Adrenal gland (tissue), 19 donors: ENCODE measurements at places on chromosomes 11 and 22.

- DNase-seq: no peak
These were observed 1428.0 kb upstream of the TENM4 start for GRCh38 chr11:80868831-80869230.

DNA sequence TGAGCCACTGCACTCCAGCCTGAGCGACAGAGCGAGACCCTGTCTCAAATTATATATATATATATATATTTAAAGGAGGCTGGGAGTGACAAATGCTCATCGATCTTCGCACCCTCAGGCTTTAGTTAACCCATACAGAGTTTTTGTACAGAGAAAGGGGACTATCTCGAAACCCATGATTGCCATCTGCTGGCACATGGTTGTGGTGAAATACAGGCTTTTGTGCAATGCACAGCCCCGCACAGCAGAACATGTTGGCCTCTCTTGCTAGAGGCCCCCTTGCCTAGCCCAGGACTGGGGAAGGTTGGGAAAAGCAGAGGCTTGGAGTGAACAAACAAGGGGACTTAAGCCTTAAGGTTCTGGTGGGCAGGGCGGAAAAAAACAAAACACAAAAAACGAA is 3.6 kb downstream of the MYBPC3 start:
- no peak for DNase-seq

DNA sequence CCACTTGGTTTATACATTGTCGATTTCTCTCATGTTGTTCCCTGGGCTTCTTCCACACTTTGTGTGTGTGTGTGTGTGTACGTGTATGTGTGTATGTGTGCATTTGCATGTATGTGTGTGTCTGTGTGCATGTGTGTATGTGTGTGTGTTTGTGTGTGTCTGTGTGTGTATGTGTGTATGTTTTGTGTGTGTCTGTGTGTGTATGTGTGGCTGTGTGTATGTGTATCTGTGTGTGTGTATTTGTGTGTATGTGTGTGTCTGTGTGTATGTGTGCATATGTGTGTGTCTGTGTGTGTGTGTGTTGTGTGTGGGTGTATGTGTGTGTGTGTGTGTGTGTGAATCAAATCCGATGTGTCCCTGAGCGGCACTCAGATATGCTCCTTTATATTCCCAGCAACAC is 4.5 kb upstream of the SCGB1D2 start:
- DNase-seq: no peak

DNA sequence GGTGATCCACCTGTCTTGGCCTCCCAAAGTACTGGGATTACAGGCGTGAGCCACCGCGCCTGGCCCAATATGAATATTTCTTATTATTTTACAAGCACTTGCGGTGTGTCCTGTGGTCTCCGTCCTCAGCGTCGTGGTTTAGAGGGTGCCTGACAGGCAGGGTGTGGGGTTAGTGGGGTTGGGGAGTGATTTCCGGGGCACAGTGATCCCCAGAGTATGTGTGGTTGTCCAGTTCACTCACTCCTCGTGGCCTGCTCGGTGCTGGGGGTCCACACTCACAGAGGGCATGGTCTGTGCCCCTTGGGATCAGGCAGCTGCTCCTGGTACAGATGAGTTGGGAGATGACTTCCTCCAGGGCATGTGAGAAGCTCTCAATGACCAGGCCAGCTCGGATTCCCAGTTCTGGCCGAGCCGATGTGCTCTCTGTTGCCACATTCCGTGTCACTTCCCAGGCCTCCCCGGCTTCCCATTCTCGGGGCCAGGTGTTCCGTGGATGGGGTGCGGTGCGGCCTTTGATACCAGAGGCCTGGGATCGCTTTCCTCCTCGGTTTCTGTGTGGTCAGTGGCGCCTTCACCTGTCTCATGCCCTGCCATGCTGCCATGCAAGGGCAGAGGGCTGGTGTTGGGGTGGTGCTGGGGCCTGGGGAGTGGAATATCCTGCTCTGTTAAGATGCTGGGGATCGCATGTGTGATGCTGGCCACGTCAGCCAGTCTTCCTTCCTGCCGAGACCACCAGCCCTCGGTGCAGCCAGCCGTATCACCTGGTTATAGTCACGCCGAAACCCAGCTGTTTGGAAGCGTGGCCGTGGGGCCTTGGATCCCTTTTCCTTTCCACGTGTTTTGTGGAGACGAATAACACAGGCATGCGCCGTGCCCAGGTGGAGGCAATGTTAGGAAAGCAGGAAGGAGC is 39.6 kb downstream of the PARVB start:
- DNase-seq: no peak

- DNase-seq: no peak
These were observed 1.5 kb downstream of the SLC2A11 start for GRCh38 chr22:23859201-23859600.

DNA sequence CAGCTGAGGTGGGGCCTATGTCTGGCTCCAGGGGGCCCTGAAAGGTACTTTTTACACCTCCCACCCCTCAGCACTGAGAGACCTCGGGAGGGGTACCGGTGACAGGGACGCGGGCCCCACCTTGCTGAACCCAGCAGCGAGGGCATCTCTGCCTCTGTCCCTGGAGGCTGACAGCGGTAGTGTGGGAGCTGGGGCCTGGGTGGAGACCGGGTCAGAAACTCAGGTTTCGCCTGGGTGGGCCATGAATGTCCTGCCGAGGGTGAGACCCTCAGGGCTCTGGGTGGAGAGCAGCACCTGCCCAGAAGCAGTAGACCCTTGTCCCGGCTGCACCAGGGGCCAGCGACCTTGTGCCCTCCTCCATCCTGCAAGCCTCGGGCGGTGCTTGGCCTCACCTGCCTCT is 22.2 kb downstream of the PTDSS2 start:
- DNase-seq: no peak

DNA sequence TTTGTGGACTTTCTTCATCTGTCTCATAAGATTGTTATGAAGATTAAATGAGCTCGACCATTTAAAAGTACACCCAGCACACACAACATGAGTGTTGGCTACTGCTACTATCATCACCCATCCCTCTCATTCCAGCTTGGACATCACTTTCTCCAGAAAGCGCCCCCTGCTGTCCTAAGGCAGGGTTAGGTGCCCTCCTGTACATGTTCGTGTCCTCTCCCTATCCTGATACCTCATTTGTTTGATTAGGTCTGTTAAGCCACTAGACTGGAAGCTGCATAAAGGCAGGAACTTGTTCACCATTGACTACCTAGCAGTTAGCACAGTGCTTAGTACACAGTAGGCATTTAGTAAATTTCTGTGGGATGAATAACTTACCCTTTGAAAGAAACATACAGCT is 85.5 kb downstream of the ENTHD1 start:
- DNase-seq: peak; percentile 59

- DNase-seq: peak; percentile 21
These were observed 55.6 kb downstream of the ARFGAP3 start for GRCh38 chr22:42801252-42802080.

DNA sequence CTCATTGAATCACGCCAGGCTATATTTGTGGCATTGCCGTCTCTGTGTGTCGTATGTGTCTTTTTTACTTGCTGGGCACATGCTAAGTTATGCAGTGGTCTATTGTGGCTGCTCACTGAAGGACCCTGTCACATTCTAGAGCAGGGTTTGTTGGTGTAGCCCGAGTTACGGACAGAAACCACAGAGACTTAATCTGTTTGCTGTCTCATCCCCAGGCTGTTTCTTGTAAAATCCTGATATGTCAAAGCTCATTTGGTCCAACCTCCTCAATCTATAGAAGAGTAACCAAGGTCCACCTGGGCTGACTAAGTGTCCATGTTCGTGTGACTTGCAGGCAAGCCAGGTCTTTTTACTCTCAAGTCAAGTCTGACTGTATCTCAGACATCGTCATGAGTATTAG is 5.0 kb downstream of the DPF2 start:
- DNase-seq: no peak

DNA sequence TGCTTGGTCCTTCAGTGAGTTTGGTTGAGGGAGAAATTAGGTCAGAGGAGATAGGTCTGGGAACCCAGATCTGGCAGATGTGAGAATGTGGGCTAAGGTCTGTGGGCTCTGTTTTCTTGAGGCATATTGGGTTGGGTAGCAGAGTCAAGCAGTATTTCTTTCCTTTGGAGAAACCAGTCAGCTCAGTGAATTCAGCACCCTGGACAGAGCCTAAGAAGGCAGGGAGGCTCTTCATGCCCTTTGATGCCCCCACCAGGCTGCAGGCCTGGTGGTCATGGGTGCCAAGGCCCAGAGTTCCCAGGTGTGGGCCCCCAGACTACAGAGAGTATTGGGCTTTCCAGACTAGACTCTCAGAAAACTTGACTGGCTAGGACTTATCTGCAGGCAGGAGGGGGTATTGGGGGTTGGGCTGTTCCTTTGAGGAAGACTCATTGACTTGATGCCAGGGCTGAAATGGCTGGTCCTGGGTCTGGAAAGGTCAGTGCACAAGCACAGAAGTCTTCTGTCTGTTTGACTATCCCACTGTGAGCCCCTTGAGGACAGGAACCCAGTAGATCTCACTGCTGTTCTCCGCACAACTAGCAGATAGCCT is 45.3 kb upstream of the NECTIN1 start:
- no peak for DNase-seq

DNA sequence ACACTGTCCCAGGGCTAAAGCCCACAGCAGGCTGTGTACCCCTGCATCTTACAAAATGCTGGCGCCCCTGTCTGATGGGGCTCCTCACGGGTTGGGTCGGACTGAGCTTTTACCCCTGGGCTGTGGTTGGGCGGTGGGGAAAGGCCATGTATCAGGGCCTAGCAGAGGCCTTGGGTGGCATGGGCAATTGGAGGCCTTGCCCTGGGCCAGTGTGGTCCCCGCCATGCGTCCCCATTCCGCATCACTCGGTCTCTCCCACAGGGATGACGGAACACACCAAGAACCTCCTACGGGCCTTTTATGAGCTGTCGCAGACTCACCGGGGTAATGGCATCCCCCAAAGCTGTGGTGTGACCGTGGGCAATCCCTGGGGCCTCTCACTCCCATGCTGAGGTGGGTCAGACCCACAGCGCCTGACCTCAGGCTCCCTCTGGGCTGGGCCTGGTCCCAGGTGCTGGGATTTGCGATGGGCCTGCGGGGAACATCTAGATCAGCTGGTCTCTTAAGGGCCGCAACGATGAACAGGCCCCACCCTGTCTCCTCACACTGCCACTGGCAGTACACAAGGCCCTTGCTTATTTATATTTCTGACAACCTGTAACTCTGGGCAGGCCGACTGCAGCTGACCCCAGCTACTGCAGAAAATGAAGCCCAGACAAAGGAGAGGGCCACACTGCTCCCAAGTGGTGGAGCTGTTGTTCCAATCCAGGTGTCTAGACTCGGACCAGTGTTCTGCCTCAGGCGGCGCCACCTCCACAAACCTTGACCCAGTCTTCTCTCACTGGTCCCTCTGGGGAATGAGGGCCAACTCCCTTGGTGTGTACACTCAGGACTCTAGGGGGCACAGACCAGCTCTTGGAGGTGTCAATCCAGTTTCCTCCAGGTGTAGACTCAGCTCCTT is 12.3 kb downstream of the SLC16A8 start:
- no peak for DNase-seq

- DNase-seq: no peak
These were observed 9.6 kb downstream of the TMEM258 start for GRCh38 chr11:61782841-61783240.

- no peak for DNase-seq
These were observed 32.3 kb downstream of the WEE1 start for GRCh38 chr11:9605742-9606141.

DNA sequence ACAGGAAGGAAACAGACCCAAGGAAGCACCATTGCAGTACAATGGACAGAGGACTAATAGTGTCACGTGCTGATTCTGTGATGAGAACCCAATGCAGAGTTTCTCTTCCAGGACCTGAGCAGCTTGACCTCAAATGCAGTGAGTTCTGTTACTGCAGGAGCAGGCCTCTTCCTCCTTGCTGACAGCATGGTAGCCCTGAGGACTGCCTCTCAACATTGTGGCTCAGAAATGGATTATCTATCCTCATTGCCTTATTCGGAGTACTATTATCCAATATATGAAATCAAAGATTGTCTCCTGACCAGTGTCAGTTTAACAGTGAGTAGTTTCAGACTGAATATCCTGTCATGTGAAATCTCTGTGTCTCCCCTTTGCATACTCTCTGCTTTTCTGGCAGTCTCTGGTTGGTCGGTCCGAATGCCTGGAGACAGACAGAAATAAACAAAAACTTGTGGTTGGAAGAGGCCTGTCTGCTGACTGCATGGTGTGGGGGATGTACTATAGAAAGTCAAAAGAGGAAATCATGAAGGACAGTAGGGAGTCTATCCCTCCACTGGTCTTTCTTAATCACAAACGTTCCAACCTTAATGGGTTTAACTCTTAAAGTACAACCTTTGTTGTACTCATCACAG is 6.9 kb upstream of the MS4A14 start:
- no peak for DNase-seq

GRCh38 chr11:105838668-105839384 is 183.2 kb downstream of the MSANTD4 start:
- no peak for DNase-seq

GRCh38 chr11:83835423-83835822 is 549.3 kb upstream of the CCDC90B start:
- no peak for DNase-seq

DNA sequence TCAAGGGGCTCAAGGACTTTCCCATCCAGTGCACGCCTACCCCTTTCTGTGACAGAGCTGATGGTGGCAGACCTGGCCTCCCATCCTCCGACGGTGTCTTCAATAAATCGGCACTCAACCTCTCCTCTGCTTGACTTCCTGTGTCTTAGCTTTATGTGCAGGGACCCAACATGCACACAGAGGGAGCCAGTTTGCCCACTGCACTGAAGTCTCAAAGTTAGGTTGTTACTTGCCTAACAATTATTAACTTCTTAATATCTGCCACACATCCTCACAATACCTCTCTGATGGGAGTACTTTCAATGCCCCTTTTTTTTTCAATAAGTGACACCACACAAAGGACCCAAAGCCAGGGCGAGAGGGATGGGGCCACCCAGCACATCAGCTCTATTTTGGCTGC is 3.6 kb downstream of the IZUMO1R start:
- no peak for DNase-seq

GRCh38 chr11:120800206-120800605 is 223.7 kb upstream of the TBCEL start:
- no peak for DNase-seq

- no peak for DNase-seq
These were observed 365.5 kb downstream of the MIAT start for GRCh38 chr22:27022896-27023361.

DNA sequence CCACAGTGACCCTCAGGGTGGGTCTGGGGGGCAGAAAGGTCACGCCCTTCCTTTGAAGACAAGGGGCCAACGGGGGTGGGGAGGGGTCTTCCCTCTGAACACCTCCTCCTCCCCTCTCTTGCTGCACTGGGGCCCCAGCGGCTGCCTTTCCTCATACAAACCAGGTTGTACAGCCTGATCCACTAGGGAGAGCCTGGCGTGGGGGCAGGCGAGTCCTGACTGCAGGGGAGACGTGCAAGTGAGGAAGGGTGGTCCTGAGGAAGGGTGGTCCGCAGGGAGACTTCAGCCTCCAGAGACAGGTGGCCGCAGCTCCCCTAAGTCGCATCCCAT is 43.6 kb upstream of the LINC01488 start:
- no peak for DNase-seq

- DNase-seq: no peak
These were observed 121.5 kb downstream of the CNTN5 start for GRCh38 chr11:99142237-99142636.

GRCh38 chr22:43136255-43136654 is 6.9 kb downstream of the MCAT start:
- DNase-seq: no peak
